ENCODE measurements at places on chromosomes 12 and 14.

DNA sequence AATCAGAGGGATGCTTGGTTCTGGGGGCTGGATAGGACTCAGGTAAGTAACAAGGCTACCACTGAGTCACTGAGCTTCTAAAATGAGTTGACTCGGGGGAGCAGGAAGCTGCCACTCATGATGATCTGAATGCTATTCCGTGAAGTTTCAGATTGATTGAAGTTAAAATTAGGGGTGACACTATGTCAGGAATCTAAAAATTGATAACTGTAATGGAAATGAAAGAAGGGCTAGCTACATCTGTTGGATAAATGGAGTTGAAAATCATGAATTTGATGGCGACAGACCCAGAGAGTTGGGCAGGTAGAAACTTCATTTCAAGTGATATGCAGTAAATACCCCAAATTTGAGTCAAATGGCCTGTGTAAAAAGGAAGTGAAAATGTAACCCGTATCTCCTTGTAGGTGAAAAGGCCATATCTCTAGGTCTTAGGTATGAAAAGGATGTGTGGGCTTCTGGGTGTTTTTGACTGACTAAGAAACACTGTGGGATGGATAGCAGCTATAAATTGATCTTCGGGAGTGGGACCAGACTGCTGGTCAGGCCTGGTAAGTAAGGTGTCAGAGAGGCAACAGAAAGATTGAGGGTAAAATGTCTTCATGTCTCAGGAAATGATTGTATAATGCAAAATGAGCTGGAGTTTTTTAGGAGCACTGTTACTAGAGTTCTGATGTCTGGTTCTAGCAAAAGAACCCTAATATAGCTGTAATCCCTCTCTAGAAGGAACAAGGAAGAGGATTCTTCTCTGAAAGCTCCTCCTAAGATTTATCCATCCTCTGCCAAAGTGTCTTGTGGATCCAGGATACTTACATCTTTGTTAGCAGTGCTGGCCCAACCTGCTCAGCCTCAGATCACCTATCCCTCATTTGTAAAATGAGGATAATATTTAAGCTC is 57.3 kb downstream of the DAD1 start:
- DNase-seq = no peak

DNA sequence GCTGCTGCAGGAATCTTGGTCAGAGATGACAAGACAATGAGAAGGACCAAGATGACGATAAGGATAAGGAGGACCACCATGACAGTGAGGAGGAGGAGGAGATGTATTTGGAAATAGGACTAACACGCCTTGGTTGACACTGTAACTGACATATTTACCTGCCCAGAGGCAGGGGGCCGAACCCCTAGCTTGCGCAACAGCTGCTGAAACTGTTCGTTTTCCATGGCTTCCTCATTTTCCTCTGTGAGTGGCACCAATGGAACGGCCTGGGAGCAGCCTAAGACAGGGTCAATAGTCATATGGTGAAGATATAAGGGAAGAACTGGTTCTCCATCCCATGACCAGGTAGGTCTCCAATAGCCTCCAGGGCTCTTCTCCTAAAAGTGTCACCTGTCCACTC is 28.8 kb downstream of the TIMELESS start:
- no peak for DNase-seq

DNA sequence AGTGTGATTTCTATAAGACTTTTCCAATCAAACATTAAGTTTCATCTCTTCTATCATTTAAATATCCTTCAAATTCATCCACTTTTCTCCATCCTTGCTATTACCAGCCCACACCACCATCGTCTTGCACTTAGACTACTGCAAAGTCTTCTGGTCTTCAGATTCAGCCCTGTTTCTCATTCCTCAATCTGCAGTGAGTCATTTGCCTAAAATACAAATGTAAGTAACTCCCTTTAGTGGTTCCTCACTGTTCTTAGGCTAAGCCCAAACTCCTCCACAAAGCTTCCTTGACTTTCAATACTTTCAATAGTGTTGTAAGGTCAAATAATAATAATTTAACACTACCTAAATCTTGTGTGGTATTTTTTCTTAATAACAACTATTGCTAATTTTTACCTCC is 83.3 kb downstream of the PLEKHG7 start:
- DNase-seq = no peak

DNA sequence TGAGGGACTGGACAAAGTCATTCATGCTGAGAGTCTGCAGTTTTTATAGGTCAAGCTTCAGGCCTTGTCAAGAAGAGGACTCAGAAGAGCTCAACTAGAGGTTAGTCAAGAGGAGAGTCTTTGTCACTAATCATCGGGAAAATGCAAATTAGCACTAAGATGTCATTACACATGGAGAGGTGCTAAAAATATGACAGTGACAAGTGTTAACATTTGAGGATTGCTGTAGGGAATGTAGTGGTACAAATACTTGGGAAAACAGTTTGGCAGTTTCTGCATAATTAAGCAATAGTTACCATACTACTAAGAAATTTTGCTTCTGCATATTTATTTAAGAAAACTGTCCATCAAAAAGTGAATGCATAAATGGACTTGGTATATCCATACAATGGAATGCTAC is 60.9 kb upstream of the CSRP2 start:
- no peak for DNase-seq

DNA sequence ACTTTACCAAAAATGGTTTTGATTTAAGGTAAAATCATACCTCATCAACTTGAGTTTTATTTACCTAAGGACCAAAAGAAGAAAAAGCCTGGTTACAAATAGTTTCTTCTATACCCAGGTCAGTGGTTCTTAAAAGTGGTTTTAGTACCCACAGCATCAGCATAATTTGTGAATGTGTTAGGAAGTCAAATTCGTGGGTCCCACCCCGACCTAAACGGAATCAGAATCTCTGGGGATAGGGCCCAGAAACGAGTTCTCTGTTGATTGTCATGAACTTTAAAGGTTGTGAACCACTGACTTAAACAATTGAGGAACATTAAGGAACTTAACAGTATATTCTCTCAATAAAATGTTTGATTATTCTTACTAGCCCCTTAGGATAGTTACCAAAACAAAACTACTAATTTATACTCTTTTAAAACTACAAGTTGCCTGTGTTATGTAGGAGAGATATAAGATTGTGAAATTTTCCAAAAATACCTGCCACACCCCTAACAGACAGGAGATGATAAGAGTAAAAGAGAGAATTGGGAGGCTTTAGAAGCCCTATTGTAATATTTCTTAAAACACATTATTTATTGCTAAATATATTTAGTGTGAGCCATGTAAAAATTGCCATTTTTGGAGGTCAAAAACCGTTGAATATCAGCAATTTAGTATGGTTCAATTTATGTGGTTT is 669 bp upstream of the SLC25A21 start:
- no peak for DNase-seq

Data from endothelial cell (in vitro differentiated cells).